ENCODE measurements at places on chromosomes 6 and 20.

GRCh38 chr6:169034516-169035167 is 219.0 kb downstream of the THBS2 start:
- no peak for DNase-seq

DNA sequence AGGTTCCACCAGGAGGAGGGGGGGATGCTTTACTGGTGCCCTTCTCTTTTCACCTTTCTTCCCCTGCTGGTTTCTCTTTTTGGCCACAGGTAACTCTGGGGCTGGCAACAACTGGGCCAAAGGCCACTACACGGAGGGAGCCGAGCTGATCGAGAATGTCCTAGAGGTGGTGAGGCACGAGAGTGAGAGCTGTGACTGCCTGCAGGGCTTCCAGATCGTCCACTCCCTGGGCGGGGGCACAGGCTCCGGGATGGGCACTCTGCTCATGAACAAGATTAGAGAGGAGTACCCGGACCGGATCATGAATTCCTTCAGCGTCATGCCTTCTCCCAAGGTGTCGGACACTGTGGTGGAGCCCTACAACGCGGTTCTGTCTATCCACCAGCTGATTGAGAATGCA is 4.4 kb downstream of the TUBB1 start:
- DNase-seq, result no peak

DNA sequence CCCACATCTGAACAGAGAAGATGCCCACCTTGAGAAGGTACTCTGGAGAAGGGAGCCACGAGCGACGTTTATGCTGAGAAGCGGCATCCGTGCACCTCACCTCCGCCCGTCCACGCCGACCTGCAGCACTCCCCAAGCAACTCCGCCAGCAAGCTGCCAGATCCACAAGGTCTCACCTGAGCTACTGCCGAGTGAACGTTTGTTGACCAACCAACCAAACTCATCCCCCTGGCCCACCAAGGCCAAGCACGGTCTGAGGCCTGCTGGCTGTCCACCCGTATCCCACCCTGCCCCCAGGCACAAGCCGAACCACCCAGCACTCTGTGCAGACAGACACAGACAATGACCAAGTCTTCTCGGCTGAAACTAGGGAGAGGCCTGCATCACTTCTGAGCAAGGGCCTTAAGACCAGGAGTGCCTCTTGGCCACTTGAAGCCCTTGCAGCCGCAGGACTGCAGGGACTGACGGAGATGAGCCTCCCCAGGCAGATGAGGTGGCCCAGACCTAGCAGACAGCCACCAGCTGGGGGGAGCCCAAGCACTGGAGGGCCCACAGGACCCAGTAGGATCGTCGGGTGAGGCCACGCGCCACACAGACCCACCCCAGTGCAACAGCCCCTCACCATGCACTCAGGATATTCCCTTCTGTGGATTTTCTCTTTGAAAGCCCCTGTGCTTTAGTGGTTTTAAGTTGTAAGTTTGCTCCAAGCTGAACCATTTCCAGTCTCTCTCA is 12.1 kb downstream of the TAF4 start:
- DNase-seq, result no peak

DNA sequence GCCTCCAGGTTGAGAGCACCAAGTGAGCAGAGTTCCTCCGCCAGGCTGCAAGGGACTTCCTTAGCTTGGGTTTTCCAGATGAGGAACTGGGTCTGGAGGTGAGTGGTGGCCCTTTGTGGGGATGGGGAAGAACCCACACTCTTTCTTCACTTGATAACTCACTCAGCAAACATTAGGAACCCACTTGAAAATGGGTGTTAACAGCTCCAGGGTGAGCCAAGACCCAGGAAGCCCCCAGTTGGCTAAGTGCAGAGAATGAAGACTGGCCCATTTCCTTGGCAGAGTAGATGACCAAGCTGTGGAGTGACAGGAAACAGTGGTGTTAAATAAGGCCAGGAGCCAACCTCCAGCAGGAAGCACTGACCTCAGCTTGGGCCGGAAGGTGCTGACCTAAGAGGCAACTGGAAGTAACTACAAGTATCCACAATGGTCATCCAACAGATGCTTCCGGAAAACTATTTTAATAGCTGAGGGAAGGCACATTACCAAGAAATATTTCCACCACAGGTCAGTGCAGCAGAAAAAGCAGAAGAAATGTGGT is 22.7 kb downstream of the MRPL14 start:
- DNase-seq, result no peak

DNA sequence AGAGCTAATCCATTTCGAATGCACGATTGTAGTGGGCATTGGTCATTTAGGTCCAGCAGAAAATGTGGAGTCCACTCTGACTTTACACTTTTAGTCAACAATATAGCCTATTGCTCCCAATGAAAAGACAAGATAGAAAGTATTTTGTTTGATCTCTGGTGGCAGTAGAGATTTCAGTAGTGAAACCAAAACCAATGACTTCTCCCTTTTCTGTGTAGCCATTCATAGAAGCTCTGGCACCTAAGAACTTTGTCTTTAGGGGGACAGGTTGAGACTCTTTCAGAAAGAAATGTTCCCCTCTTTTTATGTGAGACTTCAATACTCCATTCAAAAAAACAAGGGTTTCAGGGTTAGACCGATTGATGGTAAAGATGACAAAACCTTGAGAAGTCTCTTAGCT is 510.8 kb upstream of the POU3F2 start:
- no peak for DNase-seq

DNA sequence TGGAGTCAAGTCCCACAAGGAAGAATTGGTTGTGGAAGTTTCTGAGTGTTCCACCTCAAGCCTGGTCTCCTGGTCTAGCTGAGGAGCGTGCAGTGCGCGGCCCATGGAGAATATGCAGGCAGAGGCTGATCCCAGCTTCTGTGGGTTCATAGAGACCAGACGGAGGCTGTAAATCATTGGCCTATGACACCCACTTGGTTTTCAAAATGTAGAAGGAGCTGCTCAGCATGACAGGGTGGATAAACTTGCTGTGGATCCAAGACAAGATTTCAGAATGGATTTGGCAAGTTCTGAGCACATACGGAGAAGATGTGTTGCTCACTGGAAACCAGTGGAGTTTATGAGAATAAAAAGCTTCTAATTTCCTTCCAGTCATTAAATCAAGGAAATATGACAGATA is 744 bp downstream of the KIF25 start:
- DNase-seq, result no peak

DNA sequence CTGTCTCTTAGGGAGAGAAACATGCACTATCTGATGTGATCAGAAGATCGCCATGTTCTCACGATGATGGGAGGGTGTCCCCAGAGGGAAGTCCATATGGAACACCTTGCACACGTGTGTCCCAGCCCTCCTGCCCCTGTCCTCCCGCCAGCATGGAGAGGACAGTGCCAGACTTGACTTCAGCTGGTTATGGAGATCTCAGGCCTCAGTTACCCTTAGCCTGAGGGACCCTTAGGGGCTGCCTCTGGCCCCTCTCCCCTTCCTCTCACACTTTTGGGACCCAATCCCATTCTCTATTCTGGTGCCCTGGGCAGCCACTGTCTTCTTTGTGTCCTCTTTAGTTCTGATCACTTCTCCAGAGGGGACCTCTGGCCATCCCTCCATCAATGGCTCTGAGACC is 1.6 kb downstream of the TREML4 start:
- DNase-seq, result no peak

- no peak for DNase-seq
Observed at GRCh38 chr6:166438211-166438861, 55.6 kb upstream of the MPC1 start.

DNA sequence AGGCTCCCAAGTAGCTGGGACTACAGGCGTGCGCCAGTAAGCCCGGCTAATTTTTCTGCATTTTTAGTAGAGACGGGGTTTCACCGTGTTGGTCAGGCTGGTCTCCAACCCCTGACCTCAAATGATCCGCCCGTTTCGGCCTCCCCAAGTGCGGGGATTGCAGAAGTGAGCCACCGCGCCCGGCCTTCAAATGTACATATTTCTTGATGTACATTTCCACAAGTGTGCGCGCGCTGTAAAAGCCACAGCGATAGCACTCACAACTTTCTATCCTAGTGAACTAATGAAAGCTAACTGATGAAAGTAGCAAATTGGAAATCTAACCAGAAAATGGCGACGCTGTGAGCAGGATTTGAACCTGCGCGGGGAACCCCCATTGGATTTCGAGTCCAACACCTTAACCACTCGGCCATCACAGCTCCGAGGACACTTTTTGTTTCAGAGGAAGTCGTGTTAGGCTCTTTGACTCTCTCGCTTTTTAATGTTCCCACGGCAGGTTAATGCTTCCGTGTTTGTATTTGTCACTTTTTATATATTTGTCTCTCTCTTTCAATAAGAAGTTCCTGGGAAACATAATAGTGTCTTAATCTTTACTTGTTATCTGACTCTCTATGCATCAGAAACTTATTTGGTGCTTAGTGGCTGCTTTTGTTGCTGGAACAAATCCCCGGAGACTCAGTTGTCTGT is 199.4 kb upstream of the ZNF184 start:
- DNase-seq, result no peak

GRCh38 chr6:5781966-5782556 is 224.7 kb downstream of the NRN1 start:
- DNase-seq, result no peak

DNA sequence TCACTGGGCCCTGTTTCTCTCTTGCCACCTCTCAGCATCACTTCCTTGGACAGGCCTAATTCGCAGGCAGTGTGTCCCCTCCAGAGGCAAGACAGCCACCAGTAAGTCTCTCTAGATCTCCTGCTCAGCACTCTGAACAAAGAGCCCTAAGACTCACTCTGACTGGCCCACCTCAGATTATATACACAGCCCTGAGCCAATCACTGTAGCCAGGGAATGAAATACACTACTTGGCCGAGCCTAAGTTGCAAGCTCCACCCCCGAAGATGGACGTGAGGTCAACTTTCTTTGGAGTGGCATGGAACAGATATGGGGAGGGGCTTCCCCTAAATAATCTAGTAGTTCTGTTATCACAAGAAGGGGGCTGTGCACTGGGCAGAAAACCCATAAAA is 4.1 kb downstream of the BPI start:
- no peak for DNase-seq

DNA sequence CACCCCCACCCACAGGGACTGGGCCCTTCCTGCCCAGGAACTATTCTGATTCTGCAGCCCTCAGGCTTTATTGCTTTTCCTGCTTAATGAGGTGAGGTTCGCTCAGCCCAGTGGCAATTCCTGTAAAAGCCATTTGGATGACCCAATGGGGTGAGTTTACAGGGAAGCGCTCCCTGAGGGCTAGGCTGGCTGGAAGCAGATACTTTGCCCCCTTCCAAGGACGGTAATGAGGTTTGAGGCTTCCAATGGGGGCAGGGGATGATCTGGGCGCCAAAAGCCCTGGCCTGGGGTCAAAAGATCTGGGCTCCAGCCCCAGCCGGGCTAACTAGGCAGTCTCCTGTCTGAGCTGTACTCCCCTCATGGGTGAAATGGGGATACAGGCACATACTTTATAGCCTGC is 41.8 kb downstream of the RIPOR3 start:
- DNase-seq, result no peak

GRCh38 chr6:99016355-99016754 is 68.6 kb upstream of the FBXL4 start:
- DNase-seq, result no peak

Data from stimulated activated CD4-positive, alpha-beta T cell treated with anti-CD3 and anti-CD28 coated beads, Interleukin-12 subunit alpha, Interleukin-12 subunit beta, amount 100 ng/mL, for 24 hours (primary cell).